Activated CD8-positive, alpha-beta T cell treated with anti-CD3 and anti-CD28 coated beads for 36 hours (primary cell): ENCODE measurements at places on chromosomes 1 and 21. TPM values are rescaled to one million over a fixed set of nuclear protein-coding genes. Genes with fewer than 3 reads are reported as not detected.
A peak's percentile ranks its signal among the peaks of the same experiment; 100 is the strongest.

- H3K4me1 ChIP-seq = peaks cover 34% of the 10 kb centered on the region
- no peaks in the 10 kb centered on the region for H3K36me3 ChIP-seq
- no peak overlapping the region for H3K4me3 ChIP-seq
- peaks cover 48% of the 10 kb centered on the region for H3K27me3 ChIP-seq
Measured at GRCh38 chr21:38986806-38987632, 181.3 kb downstream of the ETS2 start.

DNA sequence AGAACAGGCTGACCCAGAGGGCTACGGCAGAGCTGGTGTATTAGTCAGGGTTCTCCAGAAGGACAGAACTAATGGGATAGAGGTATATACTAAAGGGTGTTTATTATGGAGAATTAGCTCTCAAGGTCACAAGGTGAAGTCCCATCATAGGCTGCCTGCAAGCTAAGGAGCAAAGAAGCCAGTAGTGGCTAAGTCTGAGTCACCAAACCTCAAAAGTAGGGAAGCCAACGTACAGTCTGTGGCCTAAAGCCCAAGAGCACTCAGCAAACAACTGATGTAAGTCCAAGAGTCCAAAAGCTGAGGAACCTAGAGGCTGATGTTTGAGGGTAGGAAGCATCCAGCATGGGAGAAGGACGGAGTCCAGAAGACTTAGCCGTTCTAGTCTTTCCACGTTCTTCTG is 179.2 kb downstream of the BACH1 start:
- no peak overlapping the region for H3K4me3 ChIP-seq
- H3K4me1 ChIP-seq = peaks cover 17% of the 10 kb centered on the region
- peaks cover 4% of the 10 kb centered on the region for H3K36me3 ChIP-seq
- H3K27ac ChIP-seq = no peak overlapping the region
- H3K27me3 ChIP-seq = no peaks in the 10 kb centered on the region

GRCh38 chr1:109368464-109368863 is 29.3 kb downstream of the SORT1 start:
- no peak for DNase-seq
- H3K4me3 ChIP-seq = no peak overlapping the region
- peaks cover 16% of the 10 kb centered on the region for H3K27me3 ChIP-seq
- H3K4me1 ChIP-seq = peaks cover 19% of the 10 kb centered on the region
- no peak overlapping the region for H3K27ac ChIP-seq

- peaks cover 2% of the 10 kb centered on the region for H3K4me1 ChIP-seq
- no peak overlapping the region for H3K4me3 ChIP-seq
- DNase-seq = no peak
- H3K36me3 ChIP-seq = no peaks in the 10 kb centered on the region
Measured at GRCh38 chr1:58089898-58090534, 456.5 kb downstream of the OMA1 start.

- H3K4me3 ChIP-seq = no peak overlapping the region
- no peak for DNase-seq
- H3K4me1 ChIP-seq = peaks cover 22% of the 10 kb centered on the region
- no peaks in the 10 kb centered on the region for H3K36me3 ChIP-seq
Measured at GRCh38 chr1:89489047-89489729, 35.4 kb upstream of the LRRC8B start.

DNA sequence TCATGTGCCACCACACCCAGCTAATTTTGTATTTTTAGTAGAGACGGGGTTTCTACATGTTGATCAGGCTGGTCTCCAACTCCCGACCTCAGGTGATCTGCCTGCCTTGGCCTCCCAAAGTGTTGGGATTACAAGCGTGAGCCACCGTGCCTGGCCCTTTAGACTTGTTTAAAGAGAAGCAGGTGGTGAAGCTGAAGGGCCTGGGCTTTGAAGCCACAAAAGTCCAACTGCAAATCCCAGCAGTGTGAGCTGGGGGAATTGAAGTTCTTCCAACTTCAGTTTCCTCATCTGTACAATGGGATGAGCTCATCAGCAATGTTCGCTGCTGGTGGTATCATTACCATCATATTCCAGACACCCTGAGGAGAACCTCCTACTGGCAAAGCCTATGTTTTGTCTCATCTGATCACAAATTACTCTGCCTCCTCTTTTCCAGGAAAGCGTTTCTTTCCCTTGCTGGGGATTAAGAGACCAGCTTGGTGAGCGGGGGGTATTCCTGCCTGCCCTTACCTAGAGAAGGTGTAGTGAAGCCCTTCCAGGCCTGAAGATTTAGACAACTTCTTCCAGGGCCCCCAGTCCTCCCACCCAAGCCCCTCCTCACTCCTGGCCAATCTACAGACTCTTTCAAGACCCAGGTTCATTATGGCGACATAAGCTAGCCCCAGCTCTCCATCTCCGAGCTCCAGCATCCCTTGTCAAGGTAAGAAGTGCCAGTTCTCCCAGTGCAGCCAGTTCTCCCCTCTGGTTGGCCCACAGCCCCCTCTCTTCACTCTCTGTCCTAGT is 2.4 kb upstream of the SHISA4 start:
- H3K27ac ChIP-seq = no peak overlapping the region
- peaks cover 11% of the 10 kb centered on the region for H3K4me1 ChIP-seq
- H3K27me3 ChIP-seq = peaks cover 30% of the 10 kb centered on the region
- H3K36me3 ChIP-seq = no peaks in the 10 kb centered on the region
- no peak for DNase-seq

DNA sequence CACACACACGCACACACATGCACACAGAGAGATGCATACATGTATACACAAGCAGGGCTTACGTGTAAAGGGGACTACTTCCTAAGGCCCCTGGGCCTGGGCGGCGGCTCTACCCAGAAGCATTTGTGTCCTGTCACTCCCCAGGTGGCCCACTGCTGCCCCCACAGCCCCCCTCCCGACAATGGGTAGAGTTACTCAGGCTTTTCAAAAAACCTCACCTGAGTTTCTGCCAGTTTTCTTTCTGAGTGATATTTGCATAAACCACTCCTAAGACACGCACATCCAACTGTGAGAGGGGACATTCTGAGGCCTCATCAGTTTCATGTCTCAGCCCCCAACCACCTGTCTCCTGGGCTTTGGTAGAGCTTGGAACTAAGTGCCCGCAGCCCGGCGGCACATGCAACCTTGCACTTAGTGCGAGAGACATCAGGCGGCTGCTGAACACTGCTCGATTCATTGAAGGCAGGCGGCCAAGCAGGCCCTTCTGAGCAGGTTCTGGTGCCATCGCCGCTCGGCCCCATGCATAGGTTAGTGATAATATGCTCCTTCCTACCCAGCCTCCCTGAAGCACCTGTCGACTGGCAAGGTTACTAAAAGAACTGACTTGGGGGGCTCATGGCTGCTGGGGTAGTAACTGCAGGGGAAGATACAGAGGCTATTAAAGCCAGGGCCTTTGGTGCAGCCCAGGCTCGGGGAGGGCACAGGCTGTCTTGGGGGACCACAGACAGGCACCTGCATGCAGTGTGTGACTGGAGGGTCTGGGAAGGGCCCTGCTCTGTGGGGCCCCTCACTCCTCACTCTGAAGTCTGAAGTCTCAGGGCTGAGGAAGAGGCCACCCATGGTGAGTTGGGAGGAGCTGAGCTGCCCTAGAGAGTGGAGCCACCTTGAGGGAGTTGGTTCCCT is 364.2 kb upstream of the VAMP3 start:
- H3K4me1 ChIP-seq = no peaks in the 10 kb centered on the region
- peaks cover 4% of the 10 kb centered on the region for H3K27me3 ChIP-seq
- no peaks in the 10 kb centered on the region for H3K36me3 ChIP-seq
- no peak overlapping the region for H3K4me3 ChIP-seq
- no peak overlapping the region for H3K27ac ChIP-seq
- no peak for DNase-seq

- no peak for DNase-seq
- H3K36me3 ChIP-seq = no peaks in the 10 kb centered on the region
Measured at GRCh38 chr1:14055442-14056223, 355.6 kb downstream of the PRDM2 start.

DNA sequence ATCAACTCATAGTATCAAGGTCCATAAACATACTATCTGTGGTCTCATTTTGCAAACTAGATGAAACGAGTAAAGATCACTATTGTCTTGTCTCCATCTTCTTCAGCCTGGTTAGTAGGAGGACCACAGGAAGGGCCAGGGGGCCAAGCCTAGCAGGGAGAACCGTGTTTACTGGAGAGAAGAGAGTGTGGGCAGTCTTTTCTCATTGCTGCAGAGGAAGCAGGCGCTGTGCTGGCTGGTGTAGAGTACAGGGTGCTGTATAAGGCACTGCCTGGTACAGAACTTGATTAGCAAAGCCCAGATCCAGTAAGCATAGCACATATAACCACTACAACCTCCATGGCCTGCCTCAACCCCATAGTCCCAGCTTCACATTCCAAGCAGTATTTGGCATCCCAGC is 10.0 kb upstream of the B4GALT3 start:
- H3K27ac ChIP-seq = peak overlapping the region; percentile 95
- no peak overlapping the region for H3K4me3 ChIP-seq
- no peaks in the 10 kb centered on the region for H3K36me3 ChIP-seq
- H3K27me3 ChIP-seq = no peaks in the 10 kb centered on the region
- H3K4me1 ChIP-seq = peaks cover 56% of the 10 kb centered on the region

GRCh38 chr1:212981025-212981495 is 30.7 kb downstream of the VASH2 start:
- no peaks in the 10 kb centered on the region for H3K36me3 ChIP-seq
- no peak for DNase-seq
- no peaks in the 10 kb centered on the region for H3K27me3 ChIP-seq
- H3K4me1 ChIP-seq = peaks cover 13% of the 10 kb centered on the region
- H3K4me3 ChIP-seq = no peak overlapping the region
- no peak overlapping the region for H3K27ac ChIP-seq

DNA sequence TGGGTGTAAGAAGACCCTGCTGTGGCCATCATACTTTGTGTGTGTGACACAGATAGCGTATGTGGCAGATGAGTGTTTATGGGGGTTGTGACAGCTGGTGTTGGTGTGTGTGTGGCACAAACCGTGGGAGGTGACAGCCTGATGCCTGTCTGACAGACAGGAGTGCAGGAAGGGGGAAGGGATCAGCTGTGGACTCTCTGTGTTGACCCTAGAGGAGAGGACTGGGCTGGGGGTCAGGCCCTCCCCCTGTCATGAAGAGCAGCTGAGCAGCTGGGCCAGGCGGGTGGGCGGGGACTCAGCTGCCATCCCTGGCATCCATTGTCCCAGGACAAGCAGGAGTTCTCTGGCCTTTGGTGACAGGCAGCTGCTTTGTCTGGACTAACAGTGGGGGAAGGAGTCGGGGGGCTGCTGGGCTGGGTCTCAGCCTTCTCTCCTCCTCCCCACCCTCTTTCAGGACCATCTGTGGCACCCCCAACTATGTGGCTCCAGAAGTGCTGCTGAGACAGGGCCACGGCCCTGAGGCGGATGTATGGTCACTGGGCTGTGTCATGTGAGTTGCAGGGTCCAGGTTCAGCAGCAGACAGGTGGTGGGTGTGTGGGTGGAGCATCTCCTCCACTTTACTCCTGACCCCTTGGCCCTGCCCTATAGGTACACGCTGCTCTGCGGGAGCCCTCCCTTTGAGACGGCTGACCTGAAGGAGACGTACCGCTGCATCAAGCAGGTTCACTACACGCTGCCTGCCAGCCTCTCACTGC is 2.3 kb downstream of the PLK3 start:
- peaks cover 55% of the 10 kb centered on the region for H3K4me1 ChIP-seq
- no peaks in the 10 kb centered on the region for H3K27me3 ChIP-seq
- DNase-seq = peak; percentile 42
- peak overlapping the region; percentile 87 for H3K27ac ChIP-seq

DNA sequence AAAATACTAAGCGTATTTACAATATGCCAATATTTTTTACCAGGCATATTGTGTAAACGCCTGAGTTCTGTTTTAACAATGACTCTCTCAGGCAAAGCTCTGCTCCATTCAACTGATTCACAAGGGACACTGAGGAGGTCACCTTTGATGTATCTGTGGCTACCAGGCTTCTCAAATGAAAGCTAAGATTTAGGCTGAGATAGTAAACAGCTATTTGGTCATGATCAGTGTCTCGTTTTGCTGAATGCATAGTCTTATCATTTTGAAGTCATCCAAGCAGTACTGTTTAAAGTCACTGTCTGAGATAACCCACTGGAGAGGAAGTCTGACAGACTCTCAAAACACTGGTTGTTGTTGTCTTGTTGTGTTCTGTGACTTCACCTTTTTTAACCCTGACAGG is 13.7 kb upstream of the PLPPR5 start:
- H3K36me3 ChIP-seq = no peaks in the 10 kb centered on the region
- DNase-seq = no peak
- peaks cover 3% of the 10 kb centered on the region for H3K27me3 ChIP-seq
- H3K27ac ChIP-seq = no peak overlapping the region
- H3K4me3 ChIP-seq = no peak overlapping the region

DNA sequence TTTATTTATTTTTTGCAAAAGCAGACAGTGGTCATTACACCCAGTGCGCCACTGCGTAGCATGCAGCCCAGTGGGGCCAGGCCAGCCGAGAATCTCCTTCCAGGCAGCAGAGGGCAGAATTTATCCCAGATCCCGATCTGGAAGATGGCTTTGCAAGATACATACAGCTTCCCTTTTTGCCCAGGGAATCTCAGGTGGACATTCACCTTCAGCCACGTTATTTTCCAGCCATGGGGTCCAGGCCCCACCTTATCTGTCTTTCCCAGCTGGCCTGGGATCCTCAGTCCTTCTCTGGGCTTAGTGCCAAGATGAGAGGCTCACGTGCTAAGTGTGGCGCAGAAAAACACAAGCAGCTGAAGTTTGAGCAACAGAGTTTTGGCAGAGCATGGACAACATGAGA is 123.6 kb downstream of the AJAP1 start:
- no peaks in the 10 kb centered on the region for H3K27me3 ChIP-seq
- H3K36me3 ChIP-seq = no peaks in the 10 kb centered on the region
- H3K4me3 ChIP-seq = no peak overlapping the region
- no peak overlapping the region for H3K27ac ChIP-seq
- H3K4me1 ChIP-seq = no peaks in the 10 kb centered on the region

DNA sequence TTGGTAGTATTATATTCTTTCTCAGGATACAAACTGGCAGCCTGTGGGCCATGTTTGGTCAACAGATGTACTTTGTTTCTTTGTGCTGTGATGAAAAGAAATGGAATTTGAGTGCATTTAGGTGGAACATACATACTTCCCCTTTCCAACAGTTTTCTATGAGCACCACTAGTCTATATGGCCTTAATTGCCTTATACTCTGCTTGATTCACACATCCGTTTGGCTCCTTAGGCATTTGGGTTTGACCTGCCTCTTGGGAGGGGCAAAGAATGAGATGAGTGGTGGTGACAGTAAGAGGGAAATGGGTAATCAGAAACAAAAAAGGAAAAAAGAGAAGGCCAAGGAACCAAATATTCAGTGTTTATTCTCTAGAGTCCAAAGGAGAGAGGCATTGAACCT is 17.0 kb downstream of the CFAP126 start:
- H3K36me3 ChIP-seq = peaks cover 5% of the 10 kb centered on the region
- H3K27me3 ChIP-seq = no peaks in the 10 kb centered on the region
- no peak overlapping the region for H3K4me3 ChIP-seq
- H3K27ac ChIP-seq = no peak overlapping the region
- H3K4me1 ChIP-seq = peaks cover 7% of the 10 kb centered on the region

- no peak overlapping the region for H3K27ac ChIP-seq
- peak; percentile 58 for DNase-seq
- peaks cover 7% of the 10 kb centered on the region for H3K4me1 ChIP-seq
Measured at GRCh38 chr1:232226197-232226712, 403.7 kb downstream of the SIPA1L2 start.

- H3K36me3 ChIP-seq = peaks cover 33% of the 10 kb centered on the region
- no peak overlapping the region for H3K27ac ChIP-seq
- H3K4me1 ChIP-seq = peaks cover 16% of the 10 kb centered on the region
- no peak overlapping the region for H3K4me3 ChIP-seq
Measured at GRCh38 chr1:26701995-26702679, 6.3 kb downstream of the ARID1A start.

GRCh38 chr1:163271535-163271934 is 50.2 kb upstream of the NUF2 start:
- peaks cover 18% of the 10 kb centered on the region for H3K36me3 ChIP-seq
- no peak for DNase-seq

KCNE2 gene
- not detected for total RNA-seq

PDIK1L gene
- 13.4 TPM for total RNA-seq

KCNA3 gene
- 15.5 TPM for total RNA-seq

LCE1D gene
- total RNA-seq = not detected

DIO1 gene
- not detected for total RNA-seq

RPRD2 gene
- 17.6 TPM for total RNA-seq
